ENCODE measurements at places on chromosomes 1 and 21. TPM values are rescaled to one million over a fixed set of nuclear protein-coding genes. Genes with fewer than 3 reads are reported as not detected.

The DIO1 gene
- total RNA-seq: not detected

The SYPL2 gene
- 30.4 TPM for total RNA-seq

The CDC42BPA gene
- total RNA-seq: 37.4 TPM

The LENEP gene
- not detected for total RNA-seq

The LYPD8 gene
- not detected for total RNA-seq

The OR10Z1 gene
- total RNA-seq: not detected

The ZNF692 gene
- 27.1 TPM for total RNA-seq

The MROH7 gene
- total RNA-seq: 7.0 TPM

The GBP4 gene
- 8.8 TPM for total RNA-seq

The RAP1GAP gene
- 3.4 TPM for total RNA-seq

The TNNI3K gene
- total RNA-seq: 93.4 TPM

The SUMO3 gene
- 72.2 TPM for total RNA-seq

The KCNJ9 gene
- total RNA-seq: not detected

The LCE7A gene
- total RNA-seq: not detected

The TIPRL gene
- 25.8 TPM for total RNA-seq

The TMEM53 gene
- total RNA-seq: 9.1 TPM

The KCNH1 gene
- total RNA-seq: not detected

The TEDDM1 gene
- not detected for total RNA-seq

The KRTAP19-6 gene
- not detected for total RNA-seq

The PROK1 gene
- total RNA-seq: not detected

The ABCG1 gene
- total RNA-seq: 11.1 TPM

The NR5A2 gene
- total RNA-seq: 1.7 TPM

The COL9A2 gene
- 0.45 TPM for total RNA-seq

The GNAT2 gene
- total RNA-seq: not detected

The SELENBP1 gene
- total RNA-seq: 99.1 TPM

The AGMAT gene
- not detected for total RNA-seq

The ETV3L gene
- not detected for total RNA-seq

The PDC gene
- total RNA-seq: not detected

The AKNAD1 gene
- total RNA-seq: not detected

The GBP3 gene
- 7.4 TPM for total RNA-seq

The ST6GALNAC3 gene
- 5.9 TPM for total RNA-seq

The AGPAT3 gene
- 97.6 TPM for total RNA-seq

The RAB7B gene
- 1.6 TPM for total RNA-seq

The GUCA2A gene
- not detected for total RNA-seq

The PDE9A gene
- total RNA-seq: 4.1 TPM

The CRNN gene
- not detected for total RNA-seq

The DAB1 gene
- 2.6 TPM for total RNA-seq

The SELENON gene
- total RNA-seq: 46.3 TPM

The IFI44L gene
- total RNA-seq: 6.5 TPM

The NCAM2 gene
- total RNA-seq: 4.4 TPM

The KIF1B gene
- total RNA-seq: 69.3 TPM

The DNALI1 gene
- 2.3 TPM for total RNA-seq

The ZBTB8B gene
- not detected for total RNA-seq

The NASP gene
- 29.5 TPM for total RNA-seq

The KPRP gene
- total RNA-seq: not detected

The PIK3C2B gene
- total RNA-seq: 23.6 TPM

The AMPD1 gene
- total RNA-seq: 0.10 TPM

The SMCP gene
- not detected for total RNA-seq

The CRYAA gene
- not detected for total RNA-seq
